ENCODE measurements at places on chromosomes 11 and 22. TPM values are rescaled to one million over a fixed set of nuclear protein-coding genes. Genes with fewer than 3 reads are reported as not detected.

The OR4X2 gene
- not detected for total RNA-seq

- DNase-seq, result no peak
Observed at GRCh38 chr11:69940246-69940610, 121.0 kb upstream of the FGF3 start.

The CASTOR1 gene
- total RNA-seq, result 7.5 TPM

The C1QTNF4 gene
- 3.5 TPM for total RNA-seq

The MUC2 gene
- not detected for total RNA-seq

DNA sequence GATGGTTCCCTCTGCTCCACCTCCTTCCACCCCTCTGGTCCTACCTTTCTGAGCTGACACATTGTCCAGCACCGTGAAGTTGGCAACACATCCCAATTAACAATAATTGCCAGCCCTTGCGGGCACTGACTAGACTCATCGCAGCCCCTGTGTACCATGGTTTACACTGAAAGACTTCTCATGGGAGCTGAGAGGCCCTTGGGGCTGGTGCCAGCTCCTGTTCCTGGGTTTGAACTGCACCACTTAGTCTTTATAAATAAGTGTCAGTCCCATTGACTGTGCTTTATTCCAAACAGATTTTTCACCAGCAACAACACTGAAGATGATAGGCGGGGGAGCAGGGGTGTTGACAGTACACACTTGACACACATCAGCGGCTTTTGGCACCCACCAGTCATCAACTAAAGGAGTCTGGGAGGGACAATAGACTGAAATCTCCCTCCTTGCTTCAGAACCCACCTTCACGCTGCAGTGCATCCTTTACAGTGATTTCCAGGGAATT lies 447.3 kb downstream of the NTM start:
- DNase-seq, result no peak

- no peak for DNase-seq
Observed at GRCh38 chr11:33944693-33945424, 53.0 kb upstream of the LMO2 start.

GRCh38 chr11:117511483-117511930 lies 183.9 kb downstream of the CEP164 start:
- no peak for DNase-seq

GRCh38 chr22:33274214-33275072 lies 216.3 kb upstream of the SYN3 start:
- no peak for DNase-seq

The LRP4 gene
- 8.1 TPM for total RNA-seq

GRCh38 chr11:67482275-67482826 lies 475 bp upstream of the AIP start:
- no peak for DNase-seq

The TPBGL gene
- not detected for total RNA-seq

The BRD1 gene
- total RNA-seq, result 29.4 TPM

DNA sequence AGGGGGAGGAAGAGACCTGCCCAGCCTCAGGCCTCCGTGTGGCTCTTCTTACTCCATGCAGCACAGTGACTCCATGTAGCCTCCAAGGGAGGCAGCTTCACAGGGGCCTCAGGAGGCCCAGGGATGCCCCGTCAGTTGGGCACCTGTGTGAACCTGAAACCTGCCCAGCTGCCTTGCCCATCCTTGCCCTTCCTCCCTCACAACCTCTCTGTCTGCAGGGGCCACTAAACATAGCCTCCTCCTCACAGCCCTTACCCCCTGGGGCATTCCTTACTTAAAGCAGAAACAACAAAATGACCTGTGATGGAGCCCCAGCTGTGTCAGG lies 7.1 kb downstream of the LRRC32 start:
- DNase-seq, result no peak

DNA sequence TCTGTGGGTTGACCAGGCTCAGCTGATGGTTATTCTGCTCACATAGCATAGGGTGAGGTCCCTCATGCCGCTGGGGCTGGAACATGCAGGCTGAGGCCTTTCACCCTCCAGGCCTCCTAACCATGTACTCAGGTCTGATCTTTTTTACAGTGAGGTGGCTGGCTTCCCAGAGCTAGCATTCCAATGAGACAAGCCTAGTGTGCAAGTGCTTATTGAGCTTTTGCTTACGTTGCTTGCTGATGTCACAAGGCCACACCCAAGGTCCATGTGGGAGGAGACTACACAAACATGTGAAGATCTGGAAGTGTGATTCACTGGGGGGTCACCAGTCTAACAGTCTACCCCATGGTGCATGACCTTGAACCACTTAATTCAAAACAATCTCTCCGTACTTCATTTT lies 33.9 kb downstream of the ISX start:
- no peak for DNase-seq

DNA sequence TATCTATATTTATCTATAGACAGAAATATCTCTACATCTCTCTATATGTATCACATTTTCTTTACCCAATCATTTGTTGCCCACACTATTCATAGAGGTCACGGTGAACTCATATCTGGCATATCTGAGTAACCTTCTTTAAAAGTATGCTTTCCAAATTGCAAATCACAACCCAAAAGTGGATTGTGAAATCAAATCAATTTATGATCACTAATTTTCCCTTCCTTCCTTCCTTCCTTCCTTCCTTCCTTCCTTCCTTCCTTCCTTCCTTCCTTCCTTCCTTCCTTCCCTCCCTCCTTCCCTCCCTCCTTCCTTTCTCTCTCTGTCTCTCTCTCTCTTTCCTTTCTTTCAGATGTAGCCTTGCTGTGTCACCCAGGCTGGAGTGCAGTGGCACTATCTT lies 448.0 kb upstream of the CCDC90B start:
- no peak for DNase-seq

DNA sequence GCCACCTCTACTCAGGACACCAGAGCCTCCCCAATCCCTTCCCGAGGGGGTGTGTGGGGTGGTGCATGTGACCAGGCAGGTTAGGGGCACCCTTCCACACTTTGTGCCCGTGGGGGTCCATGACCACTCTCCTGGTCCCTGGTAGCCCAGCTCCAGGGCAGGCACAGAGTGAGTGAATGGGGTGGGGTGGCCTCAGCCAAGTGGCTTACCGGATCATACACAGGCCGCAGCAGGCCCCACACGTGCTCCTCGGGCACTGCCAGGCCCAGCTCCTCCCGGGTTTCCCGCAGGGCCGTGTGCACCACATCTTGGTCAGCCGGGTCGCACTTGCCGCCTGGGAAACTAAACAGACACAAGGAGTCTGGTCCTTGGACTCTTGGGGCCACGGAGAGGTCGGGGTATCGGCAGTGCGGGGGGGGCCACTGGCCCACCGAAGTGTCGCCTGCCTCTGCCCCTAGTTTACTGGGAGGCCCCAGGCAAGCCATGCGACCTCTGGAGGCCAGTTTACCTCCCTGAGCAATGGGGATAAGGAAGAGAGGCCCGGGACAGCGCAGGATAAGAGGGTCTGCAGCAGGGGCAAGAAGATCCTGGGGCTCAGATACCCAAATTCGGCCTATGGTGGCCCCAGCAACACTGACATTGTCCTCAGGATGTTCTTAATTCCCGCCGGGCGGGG lies 889 bp downstream of the NUDT8 start:
- no peak for DNase-seq

- no peak for DNase-seq
Observed at GRCh38 chr22:46091277-46091977, 58.9 kb upstream of the PPARA start.

The GRM5 gene
- 0.53 TPM for total RNA-seq

The NXPE4 gene
- total RNA-seq, result not detected

DNA sequence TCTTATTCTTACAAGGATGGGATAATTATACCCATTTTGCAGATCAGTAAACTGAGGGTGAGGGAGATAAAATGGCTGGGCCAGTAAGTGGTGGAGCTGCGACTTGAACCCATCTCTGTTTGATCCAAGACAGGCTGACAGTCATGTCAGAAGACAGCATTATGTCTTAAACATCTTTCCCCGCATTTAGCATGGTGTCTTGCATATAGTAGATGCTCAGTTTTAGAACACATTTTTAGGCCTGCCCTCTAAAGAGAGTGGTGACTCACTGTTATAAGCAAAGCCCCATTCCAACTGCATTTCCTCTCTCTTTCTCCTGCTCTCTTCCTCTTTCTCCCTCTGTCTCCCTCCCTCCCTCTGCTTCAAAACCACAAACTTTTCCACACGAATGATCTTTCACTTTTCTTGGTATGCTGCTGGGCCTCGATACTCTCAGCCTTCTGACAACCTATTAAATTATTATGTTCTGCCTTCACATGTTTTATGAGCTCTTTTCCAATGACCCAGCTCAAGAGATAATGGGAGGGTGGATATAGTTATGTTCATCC lies 25.2 kb downstream of the CWC15 start:
- no peak for DNase-seq

The C11orf91 gene
- not detected for total RNA-seq

GRCh38 chr11:120815319-120816100 lies 208.4 kb upstream of the TBCEL start:
- no peak for DNase-seq

The KRTAP5-2 gene
- total RNA-seq, result not detected

DNA sequence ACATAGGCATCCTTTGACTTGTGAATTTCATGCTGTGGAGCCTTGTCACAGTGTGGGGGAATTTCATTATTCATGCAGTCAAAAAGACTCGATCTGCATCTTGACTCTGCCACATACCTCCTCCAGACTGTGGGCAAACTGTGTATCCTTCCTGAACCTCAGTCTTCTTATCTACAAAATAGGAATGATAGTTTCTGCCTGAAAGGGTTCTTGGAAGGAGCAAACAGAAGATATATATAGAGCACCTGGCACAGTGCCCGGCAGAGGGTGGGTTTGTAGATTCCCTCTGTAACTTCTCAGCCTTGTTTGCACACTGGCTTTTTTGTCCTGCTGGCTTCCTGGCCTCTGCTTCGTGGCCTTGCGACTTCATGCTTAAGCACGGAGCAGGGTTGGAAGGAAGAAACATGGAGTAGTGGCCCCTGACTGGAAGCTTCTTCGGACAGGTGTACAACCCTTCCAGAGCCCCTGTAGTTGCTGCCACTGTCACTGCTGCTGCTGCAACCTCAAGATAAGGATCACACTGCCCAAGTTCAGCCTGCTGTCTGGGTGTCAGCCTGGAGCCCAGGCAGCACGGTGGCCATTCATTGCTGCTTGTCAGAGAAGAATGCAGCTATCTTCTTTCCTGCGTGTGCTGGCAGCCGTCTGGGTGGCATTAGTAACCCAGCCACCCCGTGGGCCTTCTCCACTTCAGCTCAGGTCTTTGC lies 106.4 kb downstream of the MICAL2 start:
- DNase-seq, result no peak

DNA sequence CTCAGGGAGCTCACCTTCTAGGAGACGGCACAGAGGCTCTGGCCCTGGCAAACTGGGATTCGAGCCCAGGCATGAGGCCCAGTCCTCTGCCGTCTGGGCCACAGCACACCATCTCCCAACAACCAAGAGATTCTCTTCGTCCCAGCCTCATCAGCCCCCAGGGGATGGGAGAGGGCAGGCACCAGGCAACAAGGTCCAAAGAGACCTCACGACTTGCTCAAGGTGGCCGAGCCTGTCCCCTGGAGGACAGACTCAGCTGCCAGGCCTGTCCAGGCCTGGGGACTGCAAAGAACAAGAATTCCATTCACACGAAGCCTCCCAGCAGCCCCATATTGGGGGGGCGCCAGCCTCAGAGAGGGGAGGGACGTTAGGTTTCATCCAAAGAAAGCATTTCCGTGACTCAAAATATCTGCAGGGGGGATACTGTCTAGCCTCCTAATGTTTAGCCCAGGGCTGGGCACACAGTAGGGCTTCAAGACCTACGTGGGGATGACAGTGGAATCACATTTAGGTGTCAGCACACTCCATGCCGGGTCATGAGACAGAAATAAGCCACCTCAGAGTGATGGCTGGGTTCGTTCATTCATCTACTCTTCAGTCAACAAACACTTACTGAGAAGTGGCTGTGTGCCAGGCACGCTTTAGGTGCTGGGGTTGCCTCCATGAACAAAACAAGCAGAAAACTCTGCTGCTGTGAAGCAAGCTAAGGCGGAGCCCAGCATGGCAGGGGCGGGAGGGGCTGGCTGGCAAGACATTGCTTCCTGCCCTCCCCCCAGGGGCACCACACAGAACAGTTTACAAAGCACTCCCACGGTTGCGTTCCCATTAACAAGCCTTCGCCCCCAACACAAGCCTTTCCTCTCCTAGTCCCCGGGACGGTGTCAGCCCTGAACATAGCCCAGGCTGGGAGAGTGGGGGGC lies 1.2 kb downstream of the CARNS1 start:
- no peak for DNase-seq

DNA sequence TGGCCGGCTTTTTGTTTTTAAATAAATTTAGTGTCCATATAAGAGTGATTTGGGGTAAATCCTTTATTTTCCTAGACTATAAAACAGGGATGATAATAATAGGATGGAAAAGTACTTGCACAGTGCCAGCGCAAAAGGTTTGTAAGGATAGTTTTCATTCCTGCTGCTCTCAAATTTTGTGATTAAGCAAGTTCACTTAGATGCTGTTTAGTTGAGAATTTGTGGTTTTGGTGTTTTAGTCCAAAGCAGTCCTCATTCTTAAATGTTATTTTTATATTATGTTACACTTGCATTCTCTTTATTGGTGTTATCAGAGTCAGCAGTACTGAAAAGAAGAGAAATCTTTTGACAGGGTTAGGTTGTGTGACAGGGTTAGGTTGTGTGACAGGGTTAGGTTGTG lies 47.9 kb downstream of the PPP6R3 start:
- DNase-seq, result no peak

DNA sequence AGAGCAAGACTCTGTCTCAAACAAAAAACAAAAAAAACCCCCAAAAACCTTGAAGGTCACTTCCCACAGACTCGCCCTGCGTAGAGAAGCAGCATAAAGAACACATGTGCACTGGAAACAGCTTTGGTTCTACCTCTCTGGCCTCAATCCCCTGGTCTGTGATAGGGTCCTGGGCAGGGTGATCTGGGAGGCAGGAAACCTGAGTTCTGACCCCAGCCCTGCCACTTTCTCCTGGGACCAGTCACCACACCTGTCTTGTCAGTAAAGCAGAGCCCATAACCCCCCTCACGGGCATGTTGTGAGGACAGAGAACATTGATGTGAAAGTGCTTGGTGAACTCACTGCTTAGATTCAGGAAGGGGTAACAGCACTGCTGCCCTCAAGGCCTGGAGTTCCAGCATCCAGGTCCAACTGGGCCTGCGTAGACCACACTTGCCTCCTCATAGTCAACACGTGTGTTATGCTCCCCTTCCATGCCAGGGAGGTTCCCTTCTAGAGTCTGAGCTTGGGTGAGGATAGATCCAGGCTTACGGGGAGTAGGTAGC lies 11.4 kb downstream of the UCP2 start:
- DNase-seq, result no peak

The CCDC116 gene
- total RNA-seq, result 0.53 TPM

The KRTAP5-7 gene
- 0.26 TPM for total RNA-seq

Data from urinary bladder (tissue), 4 donors.